ENCODE measurements at places on chromosomes 13 and 19.

DNA sequence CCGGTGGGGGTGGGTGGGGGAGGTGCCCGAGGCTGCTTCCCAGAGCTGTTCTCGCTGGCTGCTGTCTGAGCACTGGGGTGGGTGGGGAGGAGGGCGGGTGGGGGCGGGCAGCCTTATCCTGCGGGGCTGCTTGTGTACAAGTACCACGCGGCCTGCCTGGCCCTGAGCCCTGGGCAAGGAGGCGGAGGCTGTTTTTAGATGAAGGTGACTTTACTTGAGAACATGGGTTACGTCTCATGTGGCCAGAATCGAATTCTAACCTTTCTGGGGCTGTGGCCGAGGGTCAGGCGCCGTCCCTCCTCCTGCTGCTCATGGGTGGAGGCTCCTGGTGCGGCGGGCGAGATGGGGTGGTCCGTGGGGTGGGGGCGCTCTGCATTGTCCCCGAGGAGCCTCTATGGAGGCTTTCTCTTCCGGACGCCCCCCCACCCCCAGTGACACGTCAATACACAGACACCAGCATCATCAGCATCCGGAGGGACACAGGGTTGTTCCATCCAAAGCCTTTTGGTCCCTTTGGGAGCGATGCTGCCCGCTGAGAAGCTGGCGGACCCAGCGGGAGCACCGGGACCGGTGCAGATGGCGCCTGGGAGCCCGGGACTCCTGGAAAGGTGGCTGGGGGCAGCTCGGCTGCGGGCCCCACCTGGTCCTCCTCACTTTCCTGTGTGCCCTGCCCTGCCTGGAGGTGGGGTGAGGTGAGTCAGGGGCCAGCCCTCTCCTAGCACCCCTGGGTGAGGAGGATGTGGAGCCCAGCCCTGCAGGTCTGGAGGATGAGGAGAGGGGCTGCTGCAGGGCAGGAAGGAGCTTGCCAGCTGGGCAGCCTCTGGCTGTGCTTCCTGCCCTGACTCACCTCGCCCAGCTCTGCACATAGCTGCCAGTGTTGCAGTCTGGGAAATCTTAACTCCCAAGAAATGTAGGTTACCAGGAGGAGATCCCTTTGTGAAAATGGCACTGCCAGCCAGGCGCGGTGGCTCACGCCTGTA lies 3.4 kb downstream of the BSG start:
- DNase-seq, result no peak

- no peak for DNase-seq
Measured at GRCh38 chr13:46698910-46699460, 98.0 kb downstream of the ESD start.

- no peak for DNase-seq
Measured at GRCh38 chr13:77975358-77976042, 56.9 kb upstream of the EDNRB start.

- no peak for DNase-seq
Measured at GRCh38 chr13:23848646-23849141, 40.5 kb downstream of the MIPEP start.

DNA sequence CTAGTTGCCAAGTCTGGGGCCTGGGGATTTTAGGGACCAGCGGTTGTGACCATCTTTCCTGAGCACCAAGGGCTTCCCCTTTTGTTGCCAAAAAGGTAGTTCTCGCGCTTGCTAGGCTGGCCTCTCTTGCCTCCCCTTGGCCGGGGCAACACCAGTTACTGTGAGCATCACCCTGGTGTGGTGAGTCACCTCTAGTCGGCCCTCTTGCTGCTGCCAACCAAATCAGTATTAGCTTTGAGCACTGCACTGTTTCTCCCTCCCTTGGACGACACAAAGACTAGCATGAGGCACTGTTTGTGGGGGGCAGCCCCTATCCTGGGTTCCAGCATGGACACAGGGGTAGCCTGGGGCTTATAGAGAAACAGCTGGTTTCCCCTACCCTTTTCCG lies 6.9 kb downstream of the SYDE1 start:
- no peak for DNase-seq

DNA sequence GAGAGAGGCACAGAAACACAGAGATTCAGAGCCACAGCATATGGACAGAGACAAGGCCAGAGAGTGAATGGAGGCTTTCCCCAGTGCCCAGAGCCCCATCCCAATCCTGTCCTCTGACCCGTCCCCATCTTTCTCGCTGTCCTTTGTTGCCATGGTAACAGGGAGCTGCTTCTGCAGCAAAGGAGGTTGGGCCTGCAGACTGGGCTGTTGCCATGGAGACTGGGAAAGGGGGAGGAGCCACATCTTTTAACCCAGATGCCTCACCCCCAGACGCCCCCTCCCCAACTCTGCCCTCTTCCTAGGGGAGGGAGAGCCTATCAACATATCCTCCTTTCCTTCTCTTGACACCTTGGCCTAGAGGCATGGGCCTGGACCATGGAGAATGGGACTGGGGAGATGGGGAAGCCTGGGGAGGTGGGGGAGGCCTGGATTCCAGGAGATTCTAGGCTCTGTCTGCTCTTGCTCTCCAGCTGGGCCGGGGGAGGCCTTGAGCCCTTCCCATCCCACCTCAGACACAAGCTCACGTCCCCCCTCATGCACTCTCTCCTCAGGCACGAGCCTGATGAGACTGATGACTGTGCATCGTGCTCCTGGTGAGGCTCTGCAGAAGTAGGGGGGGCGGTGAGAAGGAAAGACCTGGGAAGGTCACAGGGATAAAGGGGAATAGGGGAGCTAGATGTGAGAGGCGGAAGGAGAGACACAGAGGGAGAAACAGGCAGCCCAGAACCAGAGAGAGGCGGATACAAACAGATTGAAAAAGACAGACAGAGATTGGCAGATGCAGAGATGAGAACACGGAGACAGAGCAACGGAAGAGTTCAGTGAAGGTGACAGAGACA lies 2.1 kb upstream of the ATP1A3 start:
- DNase-seq, result no peak
